ENCODE measurements at places on chromosomes 5 and 9.
A peak's percentile ranks its signal among the peaks of the same experiment; 100 is the strongest.

DNA sequence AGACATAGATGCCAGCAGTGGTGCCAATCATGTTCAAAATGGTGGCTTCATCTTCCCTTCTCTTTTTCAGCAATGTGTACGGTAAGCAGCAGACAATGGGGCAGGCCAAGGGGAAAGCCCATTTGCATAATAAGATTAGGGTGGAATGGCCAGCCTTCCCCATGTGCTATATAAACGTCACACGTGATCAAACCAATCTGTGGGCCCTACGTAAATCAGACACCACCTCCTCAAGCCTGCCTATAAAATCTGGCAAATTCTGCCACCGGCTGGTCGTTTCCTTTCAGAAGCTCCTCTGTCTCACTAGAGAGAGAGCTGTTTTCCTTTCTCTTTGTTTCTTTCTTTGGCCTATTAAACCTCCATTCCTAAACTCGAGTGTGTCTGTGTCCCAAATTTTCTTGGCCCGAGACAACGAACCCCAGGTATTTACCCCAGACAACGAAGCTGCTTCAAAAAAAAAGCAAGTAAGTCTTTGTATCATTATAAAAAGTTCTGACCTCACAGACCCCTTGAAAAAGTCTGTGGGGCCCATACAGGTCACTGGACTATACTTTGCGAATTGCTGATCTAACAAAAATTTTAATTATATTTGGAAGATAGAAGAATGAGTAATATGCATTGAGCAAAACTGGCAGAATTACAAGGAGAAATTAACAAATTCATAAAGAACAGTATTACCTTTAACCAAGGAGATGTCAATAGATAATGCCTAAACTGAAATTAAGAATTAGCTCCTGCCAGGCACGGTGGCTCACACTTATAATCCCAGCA is 15.2 kb downstream of the ZBTB5 start:
- DNase-seq = no peak

DNA sequence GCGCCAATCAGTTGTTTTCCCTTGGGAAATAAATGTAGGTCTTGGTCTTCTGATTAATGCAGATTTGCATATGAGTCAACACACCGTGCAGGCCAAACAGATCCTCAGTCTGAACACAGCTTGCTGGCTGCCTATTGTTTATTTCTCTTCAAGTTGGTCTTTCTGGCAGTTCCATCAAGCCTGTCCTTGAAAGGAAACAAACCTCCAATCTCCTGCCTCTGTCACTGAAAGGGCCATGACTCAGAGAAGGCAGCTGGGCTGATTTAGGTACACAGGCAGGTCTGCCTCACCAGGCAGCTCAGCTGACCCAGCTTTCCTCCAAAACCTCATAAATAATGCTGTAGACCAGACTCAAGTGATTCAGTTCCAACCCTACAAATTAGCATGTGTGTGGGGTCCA is 175.9 kb downstream of the MAN2A1 start:
- no peak for DNase-seq

- no peak for DNase-seq
Measured at GRCh38 chr9:20352591-20352990, 269.7 kb downstream of the MLLT3 start.

DNA sequence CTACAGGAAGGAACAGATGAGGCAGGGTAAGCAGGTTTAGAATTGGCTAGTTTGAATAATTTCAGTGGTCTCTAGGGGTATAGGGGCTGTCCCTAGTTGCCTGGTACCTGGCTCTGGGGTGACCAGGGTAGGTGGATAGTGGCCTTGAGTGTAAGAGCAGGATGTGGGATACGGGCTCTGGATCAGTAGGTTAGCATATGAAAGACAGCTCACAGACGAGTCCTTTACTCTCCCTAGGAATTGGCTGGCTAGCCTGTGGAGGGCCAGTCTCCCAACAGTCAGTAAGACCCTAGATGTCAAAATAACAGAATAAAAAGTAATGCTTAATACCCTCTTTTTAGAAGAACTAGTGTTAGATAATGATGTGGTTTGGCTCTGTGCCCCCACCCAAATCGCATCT is 16.6 kb upstream of the C9orf152 start:
- DNase-seq = no peak

GRCh38 chr5:142803428-142804125 is 33.4 kb downstream of the ARHGAP26 start:
- no peak for DNase-seq

DNA sequence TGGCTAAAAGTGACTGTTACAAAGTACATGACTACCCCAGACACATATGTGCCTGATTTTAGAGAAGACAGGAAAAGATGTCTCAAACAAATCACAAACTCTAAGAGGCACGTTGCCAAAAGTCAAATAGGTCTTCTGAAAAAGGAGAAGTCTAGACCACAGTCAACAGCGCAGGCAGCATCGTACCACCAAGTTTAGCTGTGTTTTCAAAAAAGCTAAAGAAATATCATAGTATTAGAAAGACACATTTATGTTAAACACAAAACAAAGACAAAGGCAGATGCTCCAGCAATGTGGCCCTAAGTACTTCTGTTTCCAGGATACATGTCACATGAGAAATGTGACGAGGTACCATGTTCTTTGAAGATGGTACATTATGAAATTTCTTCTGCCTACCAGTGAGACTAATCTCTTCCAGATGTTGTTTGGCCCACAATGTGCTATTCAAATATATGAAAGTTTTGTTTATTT is 43.5 kb downstream of the LPAR1 start:
- no peak for DNase-seq

DNA sequence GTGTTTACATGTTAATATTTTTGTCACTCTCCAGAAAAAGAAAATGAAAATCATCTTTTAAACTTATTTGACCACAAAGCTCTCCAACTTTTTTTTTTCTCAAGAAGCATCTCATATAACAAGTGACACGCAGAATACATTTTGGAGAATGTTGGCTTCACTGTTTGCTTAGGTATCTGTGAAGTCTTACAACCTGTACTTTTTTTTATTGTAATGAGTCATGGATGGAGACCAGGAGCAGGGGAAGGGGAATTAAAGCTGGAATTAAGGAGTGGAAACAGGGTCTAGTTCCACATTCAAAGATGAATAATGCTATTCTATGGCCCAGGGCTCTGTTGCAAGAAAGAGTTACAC is 211.9 kb downstream of the MAN2A1 start:
- DNase-seq = no peak

DNA sequence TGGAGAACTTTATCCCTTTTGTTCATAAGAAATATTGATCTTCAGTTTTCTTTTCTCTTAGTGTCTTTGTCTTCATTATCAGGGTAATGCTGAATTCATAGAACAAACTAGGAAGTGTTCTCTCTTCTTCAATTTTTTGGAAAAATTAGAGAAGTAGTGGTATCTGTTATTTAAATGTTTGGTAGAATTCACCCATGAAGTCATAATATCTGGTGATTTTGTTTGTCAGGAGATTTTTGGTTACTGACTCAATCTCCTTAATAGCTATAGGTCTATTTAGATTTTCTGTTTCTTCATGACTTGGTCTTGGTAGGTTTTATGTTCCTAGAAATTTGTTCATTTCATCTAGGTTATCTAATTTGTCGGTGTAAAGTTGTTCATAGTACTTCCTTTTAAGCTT is 45.4 kb upstream of the STARD4 start:
- DNase-seq = no peak

- no peak for DNase-seq
Measured at GRCh38 chr5:41191249-41191648, 22.1 kb downstream of the C6 start.

GRCh38 chr5:548256-548655 is 24.0 kb upstream of the SLC9A3 start:
- no peak for DNase-seq

DNA sequence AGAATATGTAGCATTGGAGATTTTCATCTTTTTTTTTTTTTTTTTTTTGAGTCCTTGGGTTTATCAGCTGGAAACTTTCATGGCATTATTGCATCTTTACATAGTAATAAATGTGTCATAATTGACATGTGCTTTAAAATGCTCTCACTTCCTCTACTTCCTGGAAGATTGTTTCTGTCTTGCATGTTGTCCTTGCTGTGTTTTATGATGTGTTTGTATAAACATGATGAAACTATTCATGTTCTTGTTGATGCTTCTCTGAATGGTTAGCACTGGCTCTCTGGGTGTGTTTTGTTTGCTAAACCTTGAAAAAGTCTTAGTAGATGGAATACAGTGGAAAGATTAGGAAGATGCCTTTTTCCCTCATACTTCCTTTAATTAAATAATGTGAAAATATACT is 87.9 kb downstream of the IQGAP2 start:
- no peak for DNase-seq

DNA sequence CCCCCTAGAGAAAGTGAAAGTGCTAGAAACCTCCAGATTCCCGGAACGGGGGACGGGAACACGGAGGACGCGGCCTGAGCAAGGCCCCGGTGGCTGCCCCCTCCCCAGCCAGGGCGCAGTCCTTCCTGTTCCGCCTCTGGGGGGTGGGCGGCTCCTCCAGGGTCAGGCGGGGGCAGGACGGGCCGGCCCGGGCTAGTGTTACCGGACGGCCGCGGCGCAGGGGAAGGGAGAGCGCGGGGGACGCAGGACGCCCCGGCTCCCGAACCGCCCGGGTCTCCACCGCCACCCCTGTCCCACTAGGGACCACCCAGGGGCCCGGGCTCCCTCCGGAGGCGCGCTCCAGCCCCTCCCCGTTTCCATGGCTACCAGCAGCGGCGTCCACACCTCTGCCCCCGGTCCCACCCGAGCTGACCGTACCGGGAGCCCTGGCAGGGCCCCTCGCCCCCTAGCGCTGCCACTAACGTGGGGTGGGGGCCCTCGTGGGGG is 579 bp downstream of the SLC12A7 start:
- peak; percentile 32 for DNase-seq

DNA sequence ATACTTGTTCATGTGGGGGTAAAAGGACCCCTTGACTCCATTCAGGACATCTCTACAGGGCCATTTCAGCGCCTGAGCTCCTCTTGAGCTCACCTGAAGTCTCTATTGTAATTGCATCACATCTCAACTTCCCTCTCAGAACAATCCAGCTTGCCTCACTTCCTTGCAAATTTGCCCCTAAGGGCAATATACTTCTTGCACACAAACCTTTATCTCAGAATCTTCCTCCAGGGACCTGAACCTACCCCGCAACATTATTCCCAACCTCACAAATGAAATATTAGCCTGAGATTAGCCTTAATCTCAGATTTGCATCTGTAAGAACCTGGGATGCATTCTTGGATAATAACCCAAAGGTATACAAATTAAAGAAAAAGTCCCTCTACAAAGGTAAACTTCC is 159.2 kb downstream of the DRD1 start:
- DNase-seq = no peak

DNA sequence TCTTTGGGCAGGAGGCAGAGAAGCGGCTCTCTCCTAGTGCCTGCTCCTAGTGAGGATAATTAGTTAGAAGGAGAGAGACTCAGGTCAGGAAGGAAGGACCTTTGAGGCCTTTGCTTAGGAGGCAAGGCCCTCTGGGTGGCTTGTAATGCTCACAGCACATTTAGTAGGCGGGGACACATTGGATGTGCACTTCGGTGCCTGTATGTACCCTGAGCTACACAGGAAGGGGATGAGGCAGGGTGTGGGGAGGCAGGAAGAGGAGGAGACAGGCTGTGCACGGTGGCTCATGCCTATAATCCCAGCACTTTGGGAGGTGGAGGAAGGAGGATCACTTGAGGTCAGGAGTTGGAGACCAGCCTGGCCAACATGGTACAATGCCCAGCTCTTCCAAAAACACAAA is 7.2 kb upstream of the LCN2 start:
- no peak for DNase-seq

DNA sequence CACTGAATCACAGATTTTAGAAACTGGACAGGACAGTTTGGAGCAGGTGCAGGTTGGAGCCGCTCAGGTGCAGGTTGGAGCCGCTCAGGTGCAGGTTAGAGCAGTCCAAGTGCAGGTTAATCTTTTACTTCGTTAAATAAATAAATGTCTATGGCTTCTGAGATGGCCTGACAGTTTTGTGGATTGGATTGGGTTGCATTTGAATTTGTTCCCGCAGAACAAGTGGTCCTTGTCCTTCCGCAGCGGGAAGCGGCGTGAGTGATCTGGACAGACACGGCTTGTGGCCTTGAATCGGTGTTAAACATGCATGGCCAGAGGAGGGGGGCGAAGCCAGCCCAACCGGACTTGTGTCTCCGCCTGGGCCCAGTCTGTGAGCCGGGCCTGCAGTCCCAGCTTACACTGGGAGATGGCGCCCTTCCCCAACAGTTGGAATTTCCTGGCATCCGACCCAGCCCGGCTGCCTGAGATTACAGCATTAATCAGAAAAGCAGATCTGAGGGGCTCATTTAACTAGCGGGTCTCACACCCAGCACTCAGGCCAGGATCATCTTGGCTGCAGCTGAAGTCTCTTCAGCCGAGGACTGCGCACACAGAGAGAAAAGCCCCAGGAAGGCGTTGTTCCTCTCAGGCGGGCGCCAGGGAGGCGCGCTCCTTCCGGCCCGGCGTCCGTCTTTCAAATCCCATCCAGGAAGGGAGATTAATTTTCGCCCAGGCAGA is 1.5 kb upstream of the OLFM1 start:
- DNase-seq = peak; percentile 83

- DNase-seq = peak; percentile 62
Measured at GRCh38 chr5:176536132-176536901, 885 bp downstream of the RNF44 start.

- peak; percentile 31 for DNase-seq
Measured at GRCh38 chr9:121201045-121201737, 478 bp downstream of the RAB14 start.

GRCh38 chr5:67259548-67260215 is 63.1 kb upstream of the CD180 start:
- DNase-seq = no peak

DNA sequence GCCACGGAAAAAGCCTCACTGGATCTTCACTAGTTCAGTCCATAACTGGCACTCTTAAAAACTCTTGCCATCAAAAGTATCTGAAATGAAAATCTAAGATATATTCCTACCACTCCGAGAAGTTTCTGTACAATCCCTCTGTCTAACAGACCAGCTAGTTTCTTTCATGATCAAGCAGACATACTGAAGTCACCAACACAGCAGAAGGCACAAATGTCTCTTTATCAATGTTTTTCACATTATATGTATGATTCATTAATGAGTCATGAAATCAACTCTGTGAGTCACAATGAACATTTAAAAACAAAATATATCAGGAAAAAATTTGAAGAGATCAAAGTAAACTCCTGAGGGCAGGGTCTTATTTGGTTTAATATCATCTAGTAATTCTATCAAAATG is 50.8 kb downstream of the F2R start:
- no peak for DNase-seq

- no peak for DNase-seq
Measured at GRCh38 chr5:140632366-140633020, 482 bp downstream of the CD14 start.

- no peak for DNase-seq
Measured at GRCh38 chr5:29963956-29964355, 1229.5 kb upstream of the CDH6 start.

- peak; percentile 51 for DNase-seq
Measured at GRCh38 chr5:93621327-93621798, 38.3 kb downstream of the NR2F1 start.

- DNase-seq = no peak
Measured at GRCh38 chr5:165397516-165397915, 1892.1 kb downstream of the MAT2B start.

DNA sequence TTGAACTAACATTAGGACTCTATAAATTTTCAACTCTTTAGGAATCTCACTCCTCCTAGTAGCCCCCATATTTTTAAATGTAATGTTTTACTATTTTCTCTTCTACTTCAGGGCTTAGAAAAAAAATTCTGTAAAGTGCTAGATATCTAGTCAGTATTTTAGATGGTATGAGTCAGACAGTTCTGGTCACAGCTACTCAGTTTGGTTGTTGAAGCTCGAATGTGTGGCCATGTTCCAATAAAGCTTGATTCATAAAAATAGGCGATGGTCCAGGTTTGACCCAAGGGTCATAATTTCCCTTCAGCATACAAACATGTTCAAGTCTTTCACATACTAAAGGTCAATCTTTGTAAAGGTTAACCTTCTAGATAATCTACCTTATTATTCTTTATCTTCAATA is 566.0 kb upstream of the CDH18 start:
- no peak for DNase-seq
